ENCODE measurements at places on chromosomes 13 and 19.
A peak's percentile ranks its signal among the peaks of the same experiment; 100 is the strongest.

- DNase-seq = no peak
Measured at GRCh38 chr19:18475762-18476331, 37.9 kb upstream of the ISYNA1 start.

GRCh38 chr13:47289567-47289966 lies 392.7 kb upstream of the HTR2A start:
- DNase-seq = no peak

DNA sequence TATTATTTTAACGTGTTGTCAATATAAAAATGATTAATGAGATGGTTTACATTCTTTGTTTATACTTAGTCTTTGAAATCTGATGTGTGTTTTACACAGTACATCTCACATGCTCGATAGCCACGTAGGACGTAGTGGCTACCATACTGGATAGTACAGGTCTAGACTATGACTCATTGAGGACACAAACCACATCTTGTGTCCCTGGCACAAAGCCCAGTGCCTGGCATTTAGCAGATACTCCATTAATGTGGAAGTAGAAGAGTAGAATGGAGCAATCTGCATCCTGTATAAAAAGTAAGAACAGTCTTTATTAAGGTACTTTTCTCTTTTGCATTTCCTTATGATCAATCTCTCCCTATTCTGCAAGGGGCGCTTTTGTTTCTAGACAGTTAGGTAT lies 49.0 kb upstream of the FRY start:
- peak; percentile 42 for DNase-seq

- DNase-seq = no peak
Measured at GRCh38 chr19:12838886-12839756, 806 bp downstream of the MAST1 start.

DNA sequence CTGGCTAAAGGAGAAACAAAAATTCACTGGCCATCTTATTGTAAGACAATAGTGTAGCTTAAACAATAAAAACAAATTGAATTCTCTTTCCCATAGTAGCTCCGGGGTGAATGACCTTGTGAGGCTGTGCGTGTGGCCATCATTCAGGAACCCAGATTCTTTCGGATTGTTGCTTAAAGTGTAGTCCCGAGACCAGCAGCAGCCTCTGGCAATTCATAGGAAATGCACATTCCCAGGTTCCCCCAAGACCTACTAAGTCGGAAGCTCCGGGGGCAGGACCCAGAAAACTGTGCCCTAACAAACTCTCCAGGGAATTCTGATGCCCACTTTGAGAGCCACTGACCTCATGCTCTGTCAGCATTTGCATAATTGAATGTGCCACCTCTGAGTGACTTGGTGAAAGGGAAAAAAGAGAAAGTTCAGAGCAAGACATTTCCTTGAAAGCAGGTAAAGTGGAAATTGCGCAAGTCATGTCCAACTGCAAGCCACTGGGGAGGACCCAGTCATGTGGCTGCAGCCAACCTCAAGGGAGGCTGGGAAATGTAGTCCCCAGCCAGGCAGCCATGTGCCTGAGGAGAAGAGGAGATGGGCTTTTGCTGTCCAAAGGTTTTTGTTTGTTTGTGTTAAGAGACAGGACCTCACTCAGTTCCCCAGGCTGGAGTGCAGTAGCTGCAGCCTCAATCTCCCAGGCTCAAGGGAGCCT lies 50.7 kb upstream of the PNMA8B start:
- DNase-seq = no peak

DNA sequence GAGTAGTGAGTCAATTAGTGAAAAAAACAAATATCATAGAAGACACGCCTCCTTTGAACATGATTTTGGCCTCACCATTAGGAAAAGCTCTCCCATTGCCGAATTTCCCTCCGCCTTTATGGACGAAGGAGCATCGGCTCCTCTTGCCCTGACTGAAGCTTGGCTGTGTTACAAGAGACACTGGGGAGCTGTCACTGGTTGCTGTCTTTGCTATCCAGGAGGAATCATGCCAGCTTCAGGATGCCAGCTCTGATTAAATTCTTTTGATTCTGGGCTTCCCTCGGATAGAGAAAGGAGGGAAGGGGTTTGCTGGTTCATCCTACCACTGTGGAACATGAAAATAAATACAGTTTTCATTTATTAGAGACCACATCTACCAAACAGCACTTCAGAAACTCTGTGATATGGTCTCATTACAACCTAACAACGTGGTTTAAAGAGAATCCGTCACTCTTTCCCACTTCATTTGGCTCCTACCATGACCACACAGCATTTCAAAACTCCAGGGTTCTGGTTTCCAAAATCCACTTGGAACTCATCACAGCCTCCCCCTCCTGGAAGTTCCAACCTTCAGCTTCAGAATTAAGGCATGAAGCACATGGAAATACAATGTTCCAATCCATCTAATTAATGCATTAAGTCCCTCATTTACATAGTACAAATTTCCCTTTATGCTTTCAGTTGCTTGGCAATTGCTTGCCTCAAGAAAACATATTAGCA lies 446.0 kb downstream of the EFNB2 start:
- DNase-seq = no peak

DNA sequence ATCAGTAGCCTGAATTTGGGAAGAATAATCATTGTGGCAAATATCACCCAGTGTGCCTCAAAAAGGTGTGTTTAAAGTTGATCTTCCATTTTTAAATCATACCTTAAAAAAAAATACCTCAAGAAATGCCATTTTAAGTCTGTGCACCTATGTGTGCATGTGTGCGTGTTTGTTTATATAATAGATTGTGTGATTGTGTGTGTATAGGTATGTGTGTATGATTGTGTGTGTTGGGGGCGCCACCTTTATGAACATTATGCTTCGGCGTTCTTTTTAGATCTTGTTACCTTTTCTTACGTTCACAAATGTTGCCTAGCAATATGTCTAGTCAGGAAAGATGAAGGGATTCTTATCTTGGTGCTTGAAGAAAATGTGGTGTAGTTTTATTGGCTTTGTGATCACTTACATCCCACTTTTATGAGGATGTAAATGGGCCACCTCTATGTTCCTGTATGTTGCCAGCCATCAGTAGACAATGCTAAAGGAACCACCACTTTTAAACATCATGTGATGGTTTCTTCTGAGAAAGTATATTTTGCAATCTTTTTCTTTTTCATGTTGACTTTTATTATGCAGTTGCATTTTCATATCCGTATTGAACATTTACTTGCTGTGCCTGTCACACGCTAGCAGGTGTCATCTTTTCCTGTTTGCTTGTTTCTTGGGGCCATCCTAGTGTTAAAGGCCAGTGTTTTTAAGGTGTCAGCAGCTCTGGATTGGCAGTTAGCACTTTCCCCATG lies 2.2 kb upstream of the IRS2 start:
- no peak for DNase-seq

DNA sequence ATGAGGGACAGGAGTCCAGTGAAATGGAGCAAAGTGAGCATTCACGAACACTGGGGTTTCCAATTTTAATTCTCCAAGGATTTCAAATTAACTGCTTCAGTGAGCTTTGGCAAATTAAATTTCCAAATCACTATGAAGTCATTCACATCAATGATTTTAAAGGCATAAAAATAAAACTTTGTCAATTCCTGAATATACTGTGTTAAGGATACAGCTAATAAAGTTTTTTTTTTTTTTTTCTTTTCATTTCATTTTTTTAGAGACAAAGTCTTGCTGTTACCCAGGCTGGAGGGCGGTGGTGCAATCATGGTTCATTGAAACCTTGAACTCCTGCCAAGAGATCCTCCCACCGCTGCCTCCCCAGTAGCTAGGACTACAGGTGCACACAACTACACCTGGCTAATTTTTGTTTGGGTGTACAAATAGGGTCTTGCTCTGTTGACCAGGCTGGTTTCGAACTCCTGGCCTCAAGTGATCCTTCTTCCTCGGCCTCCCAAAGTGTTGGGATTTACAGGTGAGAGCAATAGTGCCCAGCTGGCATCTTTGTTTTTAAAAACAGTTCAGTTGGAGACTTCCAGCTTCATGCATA lies 21.9 kb downstream of the RBM26 start:
- no peak for DNase-seq

GRCh38 chr13:105587786-105588185 lies 947.7 kb downstream of the EFNB2 start:
- DNase-seq = peak; percentile 25

Data from T1000 (cell line).